Activated CD8-positive, alpha-beta memory T cell treated with anti-CD3 and anti-CD28 coated beads for 1 hour (primary cell): ENCODE measurements at places on chromosomes 2 and 18.

DNA sequence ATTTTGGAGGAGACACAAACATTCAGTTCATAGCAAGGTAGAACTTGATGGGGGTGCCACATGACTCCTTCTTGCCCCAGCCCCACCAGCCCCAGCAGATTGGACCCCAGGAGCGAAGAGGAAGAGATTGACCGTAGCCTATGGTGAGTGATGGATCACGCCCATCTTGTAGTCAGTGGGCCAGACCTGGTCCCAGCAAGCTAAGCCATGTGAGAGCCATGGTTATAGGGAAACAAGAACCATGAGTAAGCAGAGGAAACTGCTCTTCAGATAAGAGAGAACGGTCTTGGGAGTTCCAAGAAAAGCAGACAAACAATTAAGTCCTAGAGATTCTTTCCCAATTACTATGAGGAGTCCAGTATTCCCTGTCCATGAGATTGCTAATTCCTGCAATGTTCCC, 4.6 kb upstream of the TCF4 start:
- no peak for DNase-seq

- no peak for DNase-seq
These were observed 955.4 kb upstream of the POU3F3 start for GRCh38 chr2:103898561-103898960.

DNA sequence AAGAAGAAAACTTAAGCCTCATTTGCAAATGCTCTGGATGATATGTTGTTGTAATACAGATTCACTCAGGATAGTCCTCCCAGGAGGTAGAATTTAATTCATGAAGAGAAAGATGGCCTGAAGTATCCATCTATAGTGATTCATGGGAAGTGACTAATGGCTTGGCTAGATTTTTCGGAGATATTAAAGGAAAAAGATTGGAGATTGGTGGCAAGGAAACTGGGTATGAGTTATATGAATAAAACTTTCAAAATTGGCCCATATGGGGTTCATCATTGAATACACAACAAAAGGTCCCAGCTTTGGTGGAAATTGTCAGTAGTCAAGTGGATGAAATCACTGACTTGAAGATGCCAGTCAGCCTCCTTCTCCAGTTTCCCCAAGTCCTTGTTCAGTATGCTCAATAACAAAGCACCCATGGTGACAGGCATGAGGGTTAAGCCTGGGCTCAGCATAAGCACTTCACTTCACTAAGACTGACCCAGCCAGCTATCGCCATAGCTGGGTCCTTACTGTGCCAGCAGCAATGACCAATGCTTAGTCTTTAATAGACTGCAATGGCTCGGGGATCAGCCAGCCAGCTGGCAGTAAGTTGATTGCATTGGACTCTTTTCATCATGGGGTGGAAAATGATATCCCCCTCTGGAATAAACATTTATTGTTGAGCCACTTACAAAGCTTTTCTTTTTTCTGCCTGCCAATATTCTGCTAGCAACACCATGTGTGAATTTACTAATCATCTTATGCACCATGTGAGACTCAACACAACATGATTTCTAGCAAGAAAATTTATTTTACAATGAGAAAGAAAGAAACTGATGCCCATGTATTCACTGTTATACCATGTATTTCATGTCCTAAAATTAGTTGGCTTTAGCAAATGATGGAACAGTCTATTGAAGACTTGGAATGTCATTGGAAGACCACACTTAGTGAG, 176.6 kb upstream of the TACR1 start:
- DNase-seq: no peak

DNA sequence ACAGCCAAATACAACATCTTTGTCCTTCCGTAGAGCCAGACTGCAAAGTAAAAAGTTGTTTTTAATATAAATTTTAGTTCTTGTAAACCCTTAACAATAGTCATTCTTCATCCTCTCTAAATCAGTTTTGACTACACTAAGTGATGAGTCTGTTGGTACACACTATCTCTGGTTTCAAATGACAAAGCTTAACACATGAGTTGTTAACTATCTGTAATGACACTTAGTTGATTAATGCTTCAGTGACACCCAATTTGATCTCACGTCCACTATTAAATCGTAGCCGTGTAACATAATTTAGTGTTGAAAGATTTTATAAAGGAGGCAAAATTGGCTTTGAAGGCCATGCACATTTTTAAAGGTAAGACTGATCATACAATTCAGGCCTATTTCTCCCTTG, 181.6 kb downstream of the ZNF521 start:
- no peak for DNase-seq

- no peak for DNase-seq
These were observed 116.6 kb downstream of the HDAC4 start for GRCh38 chr2:239283961-239284795.

DNA sequence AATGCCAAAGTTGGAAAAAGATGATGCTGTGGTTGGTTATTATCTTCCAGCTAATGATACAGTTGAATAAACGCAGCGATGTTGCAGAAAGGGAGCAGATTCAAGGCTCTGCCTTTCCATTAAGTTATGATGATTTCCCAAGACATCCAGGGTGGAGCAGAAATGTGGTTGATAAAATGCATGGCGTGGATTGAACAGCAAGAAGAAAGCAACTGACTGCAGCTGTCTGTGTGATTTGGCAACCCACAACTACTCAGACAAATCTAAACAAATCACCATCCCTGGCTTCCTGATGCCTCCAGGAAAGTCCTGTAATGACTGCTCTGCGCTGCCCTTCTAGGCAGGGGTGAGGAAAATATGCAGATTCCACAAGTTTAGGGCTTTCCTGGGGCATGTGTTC, 166.3 kb downstream of the NRP2 start:
- DNase-seq: no peak

DNA sequence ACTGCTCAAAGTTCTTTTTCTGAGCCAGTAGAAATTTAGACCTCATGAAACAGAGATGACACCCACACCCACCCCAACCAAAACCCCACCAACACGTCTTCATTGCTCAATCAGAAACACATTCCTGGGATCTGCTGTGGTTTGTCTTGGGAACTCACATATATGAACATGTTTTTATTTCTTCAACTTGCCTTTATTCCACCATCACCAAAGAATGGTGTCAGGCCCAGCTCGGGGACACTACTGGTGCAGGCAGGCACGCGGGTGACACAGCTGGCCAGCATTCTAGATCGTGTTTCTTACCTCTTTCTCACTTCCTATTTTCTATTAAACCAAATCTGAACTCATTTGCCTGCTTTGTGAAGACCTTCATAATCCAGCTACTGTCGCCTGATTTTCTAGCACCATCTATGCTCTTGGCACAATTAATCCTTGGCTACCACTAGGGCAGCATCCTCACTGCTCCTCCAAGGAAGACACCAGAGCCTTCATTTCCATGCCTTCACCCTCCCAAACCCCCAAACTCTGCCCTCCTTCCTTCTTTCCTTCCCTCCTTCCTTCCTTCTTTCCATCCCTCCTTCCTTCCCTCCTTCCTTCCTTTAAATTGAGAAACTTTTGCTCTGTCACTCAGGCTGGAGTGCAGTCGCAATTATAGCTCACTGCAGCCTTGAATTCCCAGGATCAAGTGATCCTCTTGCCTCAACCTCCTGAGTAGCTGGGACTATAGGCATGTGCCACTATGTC, 157.1 kb downstream of the BCL2 start:
- DNase-seq: no peak

DNA sequence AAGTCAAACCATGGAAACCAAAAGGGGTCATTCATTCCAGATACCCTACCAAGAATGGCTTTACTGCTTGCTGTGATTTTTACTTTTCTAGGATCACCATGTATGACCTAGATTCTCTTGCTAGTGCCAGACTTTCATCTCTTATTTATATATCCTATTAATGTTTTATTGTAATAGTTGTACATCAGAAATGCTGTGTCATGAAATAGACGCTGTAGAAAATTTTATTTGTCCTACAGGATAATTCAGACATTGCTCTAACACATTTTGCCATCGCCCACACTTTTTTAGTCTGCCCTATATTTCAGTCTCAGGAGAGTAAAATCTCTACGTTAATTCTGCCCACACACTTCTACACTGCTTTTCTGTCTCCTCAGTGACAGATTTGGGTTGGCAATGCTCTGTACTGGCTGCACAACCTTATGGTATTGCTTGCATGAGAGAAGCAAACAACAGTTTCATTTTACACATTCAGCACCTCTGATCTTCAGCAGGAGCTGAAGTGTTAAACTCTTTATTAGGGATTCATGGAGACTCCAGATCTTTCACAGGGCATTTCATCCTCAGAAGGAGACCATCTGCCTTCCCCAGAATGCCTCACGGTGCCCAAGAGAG, 871.8 kb upstream of the CHAC2 start:
- DNase-seq: no peak

DNA sequence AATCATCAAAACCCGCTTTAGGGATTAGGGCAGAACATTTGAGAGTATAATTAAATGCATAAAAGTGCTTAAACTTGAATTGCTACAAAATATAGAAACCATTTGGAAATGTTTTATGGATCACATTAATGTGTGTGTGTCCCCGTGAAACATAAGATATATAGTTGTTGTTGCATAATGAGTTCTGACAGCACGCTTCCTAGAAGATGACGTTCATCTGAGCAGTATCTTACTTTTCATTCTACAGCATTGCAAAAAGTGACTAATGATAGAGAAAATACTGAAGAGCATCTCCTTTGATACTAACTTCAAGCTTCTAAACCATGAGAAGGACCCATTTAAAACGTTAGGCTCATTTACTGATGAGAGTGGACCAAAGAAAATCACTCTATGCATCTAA, 63.7 kb downstream of the SLC8A1 start:
- DNase-seq: no peak

DNA sequence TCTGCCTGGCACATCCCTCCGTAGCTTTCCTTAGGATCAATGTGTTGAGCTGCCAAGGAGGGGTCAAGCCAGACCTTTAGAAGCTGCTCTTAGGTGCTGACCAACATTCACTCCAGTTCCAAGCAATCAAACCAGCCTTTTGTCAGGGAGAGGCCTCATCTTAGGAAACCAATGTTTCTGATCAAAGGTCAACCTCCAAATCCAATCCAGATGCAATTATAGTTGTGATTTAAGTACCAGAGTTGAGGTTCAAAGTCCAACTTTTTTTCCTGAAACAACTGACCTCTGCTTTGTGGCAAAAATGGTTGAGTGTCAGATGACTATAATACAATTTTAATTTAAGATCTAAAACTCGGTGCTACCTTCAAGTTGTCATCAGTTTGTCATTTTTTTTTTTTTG, 303.4 kb downstream of the ALK start:
- no peak for DNase-seq

DNA sequence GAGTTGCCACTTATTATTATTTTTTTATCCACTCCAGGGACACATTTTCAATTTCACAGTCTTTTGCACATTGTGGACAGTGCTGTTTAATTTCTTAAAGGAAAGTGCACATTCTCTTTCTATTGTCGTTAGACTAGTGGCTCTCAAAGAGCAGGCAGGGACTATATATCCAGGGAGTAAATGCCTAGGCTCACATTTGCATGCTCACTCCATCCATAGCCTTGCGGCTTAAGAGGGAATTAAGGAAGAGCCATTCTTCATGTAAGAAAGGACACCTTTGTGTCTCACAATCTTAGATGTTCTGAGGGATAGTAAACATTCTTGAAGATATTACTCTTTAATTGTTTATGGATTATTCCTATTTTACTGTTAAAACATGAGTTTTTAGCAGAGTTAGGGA, 70.8 kb downstream of the FIGN start:
- no peak for DNase-seq

DNA sequence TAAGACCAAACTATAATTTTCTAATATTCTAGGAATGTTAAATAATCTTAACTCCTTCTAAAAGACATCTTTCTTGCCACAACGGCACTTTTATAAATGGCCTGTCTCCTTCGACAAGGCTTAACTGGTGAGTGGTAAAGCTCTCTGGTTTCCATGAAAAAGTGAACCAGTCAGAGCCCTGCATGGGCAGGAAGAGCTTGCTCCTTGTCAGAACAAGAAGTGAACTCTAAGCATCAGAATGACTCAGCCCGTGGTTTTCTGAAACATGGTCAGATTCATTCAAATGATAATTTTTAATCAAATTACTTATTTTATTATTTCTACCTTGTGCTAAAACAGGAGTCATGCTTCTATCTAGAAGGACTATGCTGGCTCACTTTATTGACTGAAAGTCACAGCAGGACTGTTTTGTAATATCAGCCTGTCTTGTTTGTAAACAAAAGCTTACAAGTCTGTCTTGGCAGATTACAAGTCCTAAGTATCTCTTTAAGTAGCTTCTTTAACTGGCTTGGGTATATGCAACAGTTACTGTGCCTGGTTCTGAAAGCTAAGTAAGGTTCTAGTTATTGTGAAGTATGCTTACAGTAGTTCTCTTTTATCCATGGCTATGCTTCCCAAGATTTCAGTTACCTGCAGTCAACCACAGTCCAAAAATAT, 245.4 kb downstream of the NAPG start:
- DNase-seq: no peak

DNA sequence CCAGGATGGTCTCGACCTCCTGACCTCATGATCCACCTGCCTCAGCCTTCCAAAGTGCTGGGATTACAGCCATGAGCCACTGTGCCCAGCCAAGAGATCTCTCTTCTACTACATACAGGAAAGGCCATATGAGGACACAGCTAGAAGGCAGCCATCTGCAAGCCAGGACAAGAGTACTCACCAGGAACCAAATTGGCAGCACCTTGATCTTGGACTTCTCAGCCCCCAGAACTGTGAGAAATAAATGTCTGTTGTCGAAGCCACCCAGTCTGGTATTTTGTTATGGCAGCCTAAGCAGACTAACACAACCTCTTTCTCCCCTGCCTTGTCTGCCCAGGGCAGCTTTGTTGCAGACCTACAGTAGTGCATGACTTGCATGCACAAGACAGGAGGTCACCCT, 211.3 kb upstream of the HAAO start:
- DNase-seq: no peak

GRCh38 chr18:56662502-56662901, 11.3 kb downstream of the WDR7 start:
- no peak for DNase-seq

DNA sequence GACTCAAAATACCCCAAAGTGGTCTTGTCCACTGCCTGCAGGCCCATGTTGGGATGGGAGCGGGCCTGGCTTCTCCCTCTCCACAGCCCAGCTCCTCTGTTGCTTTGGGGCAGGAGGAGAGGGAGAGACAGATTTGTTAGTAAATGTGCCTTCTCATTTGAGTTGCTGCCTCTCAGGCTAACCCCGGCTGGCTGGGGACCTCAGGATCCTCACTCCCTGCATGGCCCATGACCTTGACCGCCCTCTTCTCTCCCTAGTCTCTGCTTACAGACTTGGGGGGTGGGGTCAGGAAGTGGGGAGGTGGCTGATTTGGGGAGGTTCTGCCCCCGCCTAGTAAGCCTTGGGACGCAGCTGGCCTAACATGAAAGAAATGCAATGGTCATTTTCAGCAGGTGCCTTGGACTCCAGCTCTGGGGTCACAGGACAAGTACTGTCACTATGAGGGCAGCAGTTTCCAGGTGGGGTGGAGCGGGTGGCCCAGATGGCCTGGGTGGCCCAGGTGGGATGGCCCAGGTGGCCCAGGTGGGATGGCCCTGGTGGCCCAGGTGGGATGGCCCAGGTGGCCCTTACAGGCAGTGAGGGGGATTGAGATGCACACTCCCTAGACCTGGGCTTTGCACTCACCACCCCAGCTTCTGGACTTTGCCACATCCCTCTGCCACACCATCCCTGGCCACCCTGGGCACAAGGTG, 24.1 kb downstream of the HJURP start:
- DNase-seq: no peak

- DNase-seq: no peak
These were observed 62.5 kb downstream of the MRO start for GRCh38 chr18:50757358-50757757.
